ENCODE measurements at places on chromosomes 6 and 20.

DNA sequence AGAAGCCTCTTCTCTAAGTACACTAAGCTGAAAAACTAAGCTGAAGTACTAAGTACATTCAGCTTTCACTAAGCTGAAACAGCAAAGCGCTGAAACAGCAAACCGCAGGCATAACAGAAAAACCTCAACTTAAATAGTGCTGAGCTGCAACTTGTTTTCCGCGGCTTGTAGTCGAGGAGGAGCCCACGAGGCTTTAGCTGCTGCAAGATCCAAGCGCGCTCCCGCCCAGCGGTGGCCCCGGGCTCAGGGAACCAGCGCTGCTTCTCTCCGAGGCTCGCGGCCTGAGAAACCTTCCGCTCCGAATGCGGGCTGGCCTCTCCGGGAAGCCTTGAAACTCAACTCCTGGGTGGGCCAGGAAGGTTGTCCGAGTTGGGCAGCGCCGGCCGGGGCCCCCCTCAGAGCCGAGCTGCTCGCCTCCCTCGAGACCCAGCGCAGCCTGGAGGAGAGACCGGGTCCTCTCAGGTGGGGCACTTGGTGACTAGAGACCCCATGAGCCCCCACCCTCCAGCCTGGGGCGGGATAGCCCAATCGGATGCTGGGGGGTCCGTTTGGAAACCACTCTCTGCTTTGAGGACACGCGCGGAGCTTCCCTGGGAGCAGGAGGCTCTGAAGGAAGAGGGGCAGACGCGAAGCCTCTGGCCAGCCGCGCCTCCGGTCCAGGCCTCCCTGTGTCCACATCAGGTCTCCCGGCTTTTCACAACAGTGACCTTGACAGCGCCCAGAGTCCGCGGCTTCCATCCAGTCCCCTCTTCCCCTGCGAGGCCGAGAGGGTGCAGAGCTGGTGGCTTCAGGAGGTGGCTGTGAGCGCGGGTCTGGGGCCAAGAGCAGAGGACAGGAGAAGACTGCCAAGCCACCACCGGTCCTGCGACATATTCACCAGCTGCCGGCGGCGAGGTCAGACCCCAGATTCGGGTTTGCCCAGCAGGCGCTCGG is 38.1 kb upstream of the HLA-E start:
- peak; percentile 45 for DNase-seq

- no peak for DNase-seq
These were observed 518.3 kb downstream of the DHX35 start for GRCh38 chr20:39480276-39481043.

DNA sequence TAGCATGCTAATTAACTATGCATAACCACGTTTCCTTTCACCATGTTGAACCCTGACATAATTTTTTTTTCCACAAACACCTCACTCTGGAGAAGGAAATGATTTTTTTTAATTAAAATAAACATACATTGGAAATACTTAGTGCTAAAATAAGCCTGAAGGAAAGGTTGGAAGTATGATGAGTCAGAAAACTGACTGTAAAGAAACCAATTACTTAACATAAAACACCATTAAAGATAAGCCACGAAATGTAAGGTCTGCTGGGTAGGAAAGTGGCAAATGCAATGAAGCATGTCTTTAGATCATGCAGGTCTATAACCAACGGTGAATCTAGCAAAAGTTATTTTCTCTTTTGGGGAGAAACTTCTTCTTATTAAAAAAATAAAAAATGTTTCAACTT is 47.5 kb downstream of the OPRM1 start:
- DNase-seq = no peak

DNA sequence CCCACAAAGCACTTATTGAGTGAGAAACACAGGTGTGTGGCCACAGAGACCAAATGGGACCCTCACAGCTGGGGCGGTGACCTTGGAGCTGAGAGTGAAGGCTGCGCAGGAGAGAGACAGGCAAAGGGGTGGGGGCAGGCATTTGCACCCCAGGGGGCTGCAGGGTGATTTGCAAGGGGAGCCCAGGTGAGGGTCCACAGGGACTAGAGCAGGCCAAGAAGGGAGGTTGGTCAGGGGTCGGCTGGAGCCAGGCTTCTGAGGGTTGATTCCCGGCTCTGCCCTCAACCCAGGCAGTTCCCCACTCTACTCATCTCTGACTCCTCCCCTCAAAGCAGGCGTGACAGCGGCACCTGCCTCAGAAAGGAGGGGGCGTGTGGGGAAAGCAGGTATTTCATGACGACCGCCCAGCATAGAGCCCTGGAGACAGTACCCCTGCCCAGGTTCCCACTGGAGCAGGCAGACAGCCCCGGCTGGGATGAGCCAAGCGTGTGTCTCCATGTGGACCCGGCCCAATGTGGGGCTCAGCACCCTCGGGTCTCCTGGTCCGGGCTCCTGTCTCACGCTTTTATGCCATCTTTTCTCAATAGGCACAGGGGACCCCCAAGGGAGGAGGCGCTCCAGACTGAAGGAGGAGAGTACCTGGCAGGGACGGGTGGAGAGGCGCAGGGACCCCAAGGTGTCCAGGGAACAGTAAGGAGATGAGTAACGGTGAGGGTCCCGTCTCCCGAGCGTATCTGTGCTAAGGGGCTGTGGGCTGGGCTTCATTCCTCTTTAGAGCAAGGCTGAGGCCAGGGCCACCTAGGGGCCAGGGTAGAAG is 3.1 kb upstream of the MRGBP start:
- no peak for DNase-seq

- DNase-seq = no peak
These were observed 193.8 kb upstream of the SIM1 start for GRCh38 chr6:100658486-100658885.

GRCh38 chr20:43926287-43927050 is 11.8 kb downstream of the TOX2 start:
- DNase-seq = no peak

- DNase-seq = no peak
These were observed 147.0 kb upstream of the STXBP5 start for GRCh38 chr6:147057188-147057587.

- DNase-seq = no peak
These were observed 316.2 kb downstream of the COL12A1 start for GRCh38 chr6:74889635-74890034.

- DNase-seq = no peak
These were observed 86.1 kb downstream of the SLX4IP start for GRCh38 chr20:10521068-10521831.

DNA sequence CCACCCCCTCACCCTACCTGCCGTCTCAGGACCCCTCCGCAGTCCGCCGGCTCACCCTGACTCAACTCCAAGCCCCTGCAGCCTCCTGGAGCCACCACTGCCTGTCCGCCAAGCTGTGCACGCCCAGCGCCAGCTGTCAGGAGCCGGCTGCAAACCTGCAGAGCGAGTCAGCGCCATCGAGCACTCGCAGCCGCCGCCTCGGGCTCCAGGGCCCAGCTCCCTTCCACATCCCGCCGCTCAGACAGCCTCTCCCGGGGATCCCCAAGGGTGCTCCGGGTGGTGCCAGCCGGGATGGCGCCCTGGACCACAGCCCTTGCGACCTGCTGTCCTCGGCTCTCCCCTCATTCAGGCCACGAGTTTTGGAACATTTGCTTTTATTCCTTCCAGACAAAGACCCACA is 4.3 kb downstream of the TNNC2 start:
- no peak for DNase-seq

- DNase-seq = no peak
These were observed 123.3 kb upstream of the COL21A1 start for GRCh38 chr6:56370561-56371211.

GRCh38 chr6:93337014-93337413 is 82.3 kb downstream of the EPHA7 start:
- no peak for DNase-seq

DNA sequence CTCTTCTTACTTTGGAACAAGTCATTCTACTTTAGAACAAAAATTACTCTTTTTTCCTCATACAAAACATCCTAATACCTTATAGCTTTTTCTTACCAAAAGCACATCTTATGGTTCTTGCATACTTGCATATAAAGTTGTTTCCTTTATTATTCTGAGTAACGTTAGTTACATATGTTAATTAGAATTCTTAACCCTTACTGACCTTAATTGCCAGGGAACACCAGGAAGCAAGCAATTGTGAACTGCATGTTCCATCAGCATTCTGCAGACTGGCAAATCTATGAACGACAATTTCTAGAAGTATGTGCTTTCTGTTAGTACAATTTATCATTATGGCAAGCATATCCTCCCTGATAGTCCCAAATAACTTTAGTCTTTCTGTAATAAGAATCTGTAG is 831.0 kb downstream of the C6orf118 start:
- DNase-seq = no peak

DNA sequence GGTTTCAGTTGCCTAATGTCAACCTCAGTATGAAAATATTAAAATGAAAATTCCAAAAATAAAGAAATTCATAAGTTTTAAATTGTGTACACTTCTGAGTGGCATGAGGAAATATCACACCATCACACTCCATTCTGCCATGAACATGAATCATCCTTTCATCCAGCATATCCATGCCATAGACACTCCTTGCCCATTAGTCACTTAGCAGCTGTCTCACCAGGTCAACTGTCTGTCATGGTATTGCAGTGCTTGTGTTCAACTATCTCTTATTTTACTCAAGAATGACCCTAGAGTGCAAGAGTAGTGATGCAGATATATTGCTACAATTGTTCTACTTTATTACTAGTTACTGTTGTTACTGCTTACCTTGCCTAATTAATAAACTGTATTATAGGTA is 712.4 kb downstream of the EPHA7 start:
- DNase-seq = no peak

DNA sequence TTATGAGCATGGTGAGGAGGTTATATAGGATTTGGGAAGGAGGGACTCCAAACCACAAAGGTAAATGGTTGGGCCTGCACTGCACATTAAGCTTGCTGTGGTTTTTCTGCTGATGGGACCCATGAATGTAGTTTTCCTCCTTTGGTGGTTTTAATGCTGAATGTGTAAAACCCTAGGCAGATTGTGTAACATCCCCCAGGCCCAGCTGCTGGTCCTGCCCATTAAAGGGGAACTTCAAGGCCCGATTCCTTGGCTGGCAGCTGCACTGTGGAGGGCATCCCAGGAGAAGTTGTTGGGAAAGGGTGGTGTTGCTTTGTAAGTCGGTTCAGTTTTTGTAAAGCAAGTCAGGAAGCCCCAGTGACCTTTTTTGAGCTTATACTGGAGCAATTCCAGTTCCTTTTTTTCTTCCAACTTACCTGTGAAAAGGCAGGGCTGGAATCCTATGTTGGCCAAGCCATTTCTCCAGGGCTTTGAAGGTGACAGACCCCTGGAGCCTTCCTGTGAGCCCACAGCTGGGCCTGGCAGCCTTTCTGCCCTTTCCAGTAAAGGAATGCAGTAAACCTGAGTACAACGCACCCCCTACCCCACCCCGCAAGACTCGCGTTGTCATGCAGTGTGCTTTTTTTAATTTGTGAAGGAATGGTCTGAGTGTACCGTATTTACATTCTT is 43.1 kb upstream of the NAA20 start:
- no peak for DNase-seq

DNA sequence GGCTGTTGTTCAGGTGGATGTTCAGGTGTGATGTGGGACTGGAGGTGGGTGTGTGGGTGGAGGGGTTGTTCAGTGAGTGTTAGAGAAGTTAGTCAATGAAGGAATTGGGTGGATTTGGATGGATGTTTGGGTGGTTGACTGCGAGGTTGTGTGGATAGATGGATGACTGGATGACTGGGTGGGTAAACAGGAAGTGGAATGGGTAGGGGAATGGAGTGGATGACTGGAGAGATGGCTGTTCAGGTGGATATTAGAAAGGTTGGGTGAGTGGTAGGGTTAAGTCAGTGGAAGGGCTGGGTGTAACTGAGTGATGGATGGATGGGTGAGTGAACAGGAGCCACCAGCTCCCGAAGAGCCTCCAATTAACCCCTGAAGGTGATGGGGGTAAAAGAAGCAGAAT is 27.9 kb downstream of the JPH2 start:
- no peak for DNase-seq

DNA sequence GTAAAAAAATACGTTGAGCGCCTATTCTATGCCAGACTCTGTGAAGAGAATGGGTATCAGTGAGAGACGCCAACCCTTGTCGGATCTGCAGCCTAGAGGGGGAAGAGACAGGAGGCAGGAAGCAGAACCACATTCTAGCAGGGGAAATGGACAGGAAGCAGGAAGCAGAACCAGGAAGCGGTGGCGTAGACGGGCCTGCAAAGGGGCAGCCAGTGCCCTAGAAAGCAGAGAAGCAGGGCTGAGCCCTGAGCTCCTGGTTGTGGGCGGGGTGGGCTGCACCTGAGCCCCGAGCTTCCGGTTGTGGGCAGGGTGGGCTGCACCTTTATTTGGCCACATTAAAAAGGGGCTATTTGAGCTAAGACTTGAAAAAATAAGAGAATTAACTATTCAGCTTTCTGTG is 71.9 kb downstream of the FAM120B start:
- DNase-seq = no peak

DNA sequence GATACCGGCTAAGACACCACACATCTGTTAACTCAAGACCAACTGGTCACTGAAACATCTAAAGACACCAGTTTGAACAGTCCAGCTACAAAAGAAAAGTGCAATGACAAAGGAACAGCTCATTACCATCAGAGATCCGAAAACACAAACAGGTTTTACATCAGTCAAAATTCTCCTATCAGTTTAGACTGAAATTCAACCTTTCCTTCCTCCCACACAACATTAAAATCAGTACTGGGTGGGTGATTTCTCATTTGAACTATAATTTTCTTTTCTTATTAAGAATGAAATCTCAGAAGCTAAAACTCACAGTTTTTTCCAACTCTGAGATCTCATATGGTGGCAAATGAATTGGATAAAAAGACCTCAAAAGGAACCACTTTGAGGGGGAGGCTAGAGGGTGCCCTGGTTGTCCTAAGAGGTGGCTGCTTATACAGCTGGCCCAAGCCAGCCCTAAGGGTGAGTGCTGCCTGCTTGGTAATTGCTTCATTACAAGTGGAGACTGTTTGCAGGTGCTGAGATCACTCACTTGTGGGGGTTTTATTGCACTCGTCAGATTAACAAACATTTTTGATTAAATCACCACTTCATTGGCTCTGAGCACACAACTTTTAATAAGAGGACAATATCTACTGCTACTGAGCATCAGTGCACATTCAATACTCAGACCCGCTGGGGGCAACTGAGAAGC is 4.3 kb downstream of the CCDC167 start:
- no peak for DNase-seq

DNA sequence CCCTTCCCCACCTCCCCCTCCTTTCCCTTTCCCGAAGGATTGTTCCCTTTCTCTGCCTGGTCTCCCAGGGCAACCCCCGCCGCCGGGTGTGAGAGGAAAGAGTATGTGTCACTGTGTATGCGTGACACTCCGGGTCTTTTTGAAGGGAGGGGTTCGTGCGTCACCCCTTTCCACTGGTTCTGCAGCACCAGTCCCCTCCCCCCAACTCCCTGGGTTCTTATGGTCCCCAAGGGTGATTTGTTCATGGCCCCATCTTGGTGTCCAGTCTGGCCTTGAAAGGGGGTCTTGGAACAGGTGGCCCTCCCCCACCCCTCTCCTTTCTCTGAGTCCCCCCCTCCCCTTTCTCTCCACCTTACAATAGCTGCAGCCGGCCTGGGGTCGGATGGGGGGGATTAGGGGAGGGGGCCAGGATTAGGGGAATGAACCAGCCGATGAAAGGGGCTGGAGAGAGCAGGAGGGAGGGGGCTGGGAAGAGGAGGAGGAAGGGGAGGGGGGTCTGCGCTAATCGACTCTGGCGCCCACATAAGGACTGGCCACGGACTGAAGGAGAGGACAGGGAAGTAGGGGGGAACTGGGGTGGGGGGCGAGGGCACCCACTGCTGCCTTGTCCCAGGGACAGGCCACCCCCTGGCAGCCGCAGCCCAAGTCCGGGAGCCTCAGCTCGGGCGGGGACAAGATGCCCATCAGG is 1.3 kb upstream of the RING1 start:
- no peak for DNase-seq
